ENCODE measurements at places on chromosomes 7 and 10.
A peak's percentile ranks its signal among the peaks of the same experiment; 100 is the strongest.

DNA sequence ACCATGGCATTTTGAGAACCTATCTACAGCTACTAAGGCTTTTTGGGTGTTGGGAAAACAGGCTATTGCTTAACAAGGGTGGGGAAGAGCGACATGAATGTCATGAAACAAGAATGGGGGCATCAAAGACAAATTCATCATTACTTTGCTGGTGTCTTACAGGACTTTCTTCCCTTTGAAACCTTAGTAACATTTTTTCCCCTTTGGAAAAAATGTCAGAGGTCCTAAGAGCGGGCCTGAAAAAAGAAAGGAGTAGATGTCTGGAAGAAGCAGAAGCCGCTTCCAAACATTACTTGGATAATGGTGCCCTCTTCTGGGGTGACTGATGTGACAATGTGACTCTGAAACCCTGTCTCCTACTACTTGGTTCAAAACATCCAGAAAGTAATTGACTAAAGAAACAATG, 3.8 kb upstream of the DDX50 start:
- DNase-seq, result peak; percentile 84

- no peak for DNase-seq
Observed at GRCh38 chr10:49184642-49185111, 3.5 kb downstream of the TMEM273 start.

DNA sequence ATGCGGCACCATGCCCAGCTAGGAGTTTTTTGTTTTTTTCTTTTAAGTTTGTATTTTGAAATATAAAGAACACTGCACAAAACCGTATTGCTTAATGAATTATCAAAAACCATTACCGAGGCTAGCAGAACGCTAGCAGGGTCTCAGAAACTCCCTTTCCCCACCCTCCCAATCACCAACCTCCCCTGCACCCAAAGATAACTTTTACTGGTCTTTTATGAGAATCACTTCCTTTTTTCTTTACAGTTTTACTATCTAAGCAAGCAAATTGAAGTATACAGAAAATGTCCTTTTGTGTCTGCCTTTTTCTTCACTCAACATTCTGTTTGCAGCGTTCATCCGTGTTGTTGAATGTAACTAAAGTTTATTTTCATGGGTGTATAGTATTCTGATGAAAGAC, 13.4 kb downstream of the HIP1 start:
- no peak for DNase-seq

GRCh38 chr10:125163803-125164202, 3.4 kb upstream of the CTBP2 start:
- DNase-seq, result no peak

DNA sequence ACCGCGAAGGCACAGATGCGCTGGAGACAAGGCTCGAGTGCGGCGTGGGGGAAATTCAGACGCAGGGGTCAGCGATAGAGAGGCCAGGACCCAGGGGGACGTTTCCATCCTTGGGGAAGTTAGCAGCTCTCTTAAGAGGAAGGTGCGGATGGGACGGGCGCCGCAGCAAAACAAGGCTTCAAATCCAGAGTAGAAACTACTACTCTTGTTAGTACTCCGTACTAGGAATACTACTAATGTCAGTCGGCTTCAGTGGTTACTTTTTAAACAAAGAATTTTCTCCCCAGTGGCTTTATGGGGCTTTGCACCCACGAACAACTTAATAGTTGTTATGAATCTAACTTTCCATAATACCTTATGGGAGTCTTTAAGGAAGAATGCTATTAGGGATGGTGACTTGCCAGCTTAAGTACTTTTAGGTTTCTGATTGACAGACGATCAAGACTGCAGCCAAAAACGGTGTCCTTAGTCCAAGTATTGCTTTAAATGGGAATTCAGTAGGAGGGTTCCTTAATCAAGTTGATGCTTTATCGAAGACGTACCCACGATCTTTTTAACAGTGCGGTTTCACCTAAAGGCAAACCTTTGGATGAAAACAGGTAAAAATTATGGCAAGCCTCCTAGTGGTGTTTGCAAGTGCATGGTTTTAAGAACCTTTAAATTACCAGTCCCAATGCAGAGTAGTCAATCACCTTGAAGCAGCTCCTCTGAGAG, 812 bp upstream of the IDE start:
- DNase-seq, result peak; percentile 65

GRCh38 chr7:51324206-51324898, 7.7 kb upstream of the COBL start:
- DNase-seq, result no peak

DNA sequence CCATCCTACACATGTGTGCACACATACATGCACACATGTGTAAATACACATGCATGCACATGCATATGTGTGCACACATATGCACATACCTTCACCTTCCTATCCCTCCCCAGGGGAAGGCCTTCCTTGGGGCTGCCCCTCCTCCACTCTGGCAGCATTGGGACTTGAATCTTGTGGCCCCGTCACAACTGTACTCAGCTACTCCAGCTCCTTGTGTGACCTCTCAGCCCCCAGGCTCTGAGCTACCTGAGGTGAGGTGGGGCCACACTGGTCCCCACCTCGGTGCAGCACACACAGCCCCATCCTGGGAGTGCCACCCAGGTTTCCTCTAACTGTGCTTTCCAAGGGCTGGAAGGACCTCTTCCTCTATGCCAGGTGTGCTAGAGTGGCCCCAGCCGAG, 116.0 kb downstream of the LHPP start:
- DNase-seq, result no peak

GRCh38 chr10:86203162-86203905, 163.3 kb downstream of the GRID1 start:
- DNase-seq, result peak; percentile 2

DNA sequence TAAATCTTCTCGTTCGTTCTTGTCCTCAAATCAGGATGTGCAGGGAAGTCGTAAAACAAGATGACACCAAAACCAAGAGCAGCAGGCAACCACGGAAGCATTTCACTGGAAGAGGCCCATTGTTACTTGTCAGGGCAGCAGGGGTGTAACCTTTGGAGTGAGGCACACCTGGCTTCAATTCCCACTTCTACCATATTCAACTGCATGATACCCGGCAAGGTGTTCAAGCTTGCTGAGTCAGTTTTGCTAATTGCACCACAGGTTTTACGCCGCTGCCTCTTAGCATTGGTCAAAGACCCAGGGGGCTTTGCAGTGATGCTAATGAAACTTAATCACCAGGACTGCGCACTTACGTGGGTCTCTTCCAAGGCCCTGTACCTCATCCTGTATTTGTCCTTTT, 50.0 kb upstream of the PTER start:
- DNase-seq, result no peak

- no peak for DNase-seq
Observed at GRCh38 chr10:44395902-44396670, 11.2 kb upstream of the CXCL12 start.

- DNase-seq, result no peak
Observed at GRCh38 chr10:78925275-78925674, 143.5 kb upstream of the ZMIZ1 start.

GRCh38 chr7:21429021-21429420, 1.1 kb downstream of the SP4 start:
- peak; percentile 1 for DNase-seq

GRCh38 chr10:62818426-62819011, 2.4 kb upstream of the EGR2 start:
- no peak for DNase-seq

GRCh38 chr7:90856351-90857070, 260.4 kb downstream of the CDK14 start:
- DNase-seq, result no peak

- no peak for DNase-seq
Observed at GRCh38 chr10:54666192-54666591, 134.8 kb downstream of the PCDH15 start.

DNA sequence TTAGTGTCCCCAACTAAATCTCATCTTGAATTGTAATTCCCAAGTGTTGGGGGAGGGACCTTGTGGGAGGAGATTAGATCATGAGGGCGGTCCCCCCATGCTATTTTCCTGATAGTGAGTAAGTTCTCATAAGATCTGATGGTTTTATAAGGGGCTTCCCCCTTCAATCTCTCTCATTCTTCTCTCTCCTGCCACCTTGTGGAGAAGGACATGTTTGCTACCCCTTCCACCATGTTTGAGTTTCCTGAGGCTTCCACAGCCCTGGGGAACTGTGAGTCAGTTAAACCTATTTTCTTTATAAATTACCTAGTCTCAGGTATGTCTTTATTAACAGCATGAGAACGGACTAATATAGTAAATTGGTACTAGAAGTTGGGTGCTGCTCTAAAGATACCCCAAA, 365.6 kb downstream of the ANKRD7 start:
- no peak for DNase-seq

DNA sequence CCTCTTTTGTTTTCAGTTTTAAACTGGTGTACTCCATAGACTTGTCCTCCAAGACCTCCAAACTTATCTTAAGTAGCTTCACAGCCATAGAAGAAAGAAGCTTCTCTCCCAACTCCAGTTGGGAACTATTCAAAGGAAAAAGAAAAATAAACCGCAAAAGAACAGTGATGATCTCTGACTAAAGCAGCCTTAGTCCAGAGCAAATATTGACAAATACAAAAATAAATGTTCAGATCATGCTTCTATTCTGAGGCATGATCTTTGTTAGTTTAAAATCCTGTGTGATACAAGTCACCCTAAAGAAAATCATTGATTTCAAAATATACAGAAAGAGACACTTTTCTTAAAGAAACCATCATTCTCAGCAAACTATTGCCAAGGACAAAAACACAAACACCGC, 373.0 kb upstream of the SMIM30 start:
- DNase-seq, result no peak

- no peak for DNase-seq
Observed at GRCh38 chr7:20700453-20701227, 85.2 kb downstream of the ABCB5 start.

DNA sequence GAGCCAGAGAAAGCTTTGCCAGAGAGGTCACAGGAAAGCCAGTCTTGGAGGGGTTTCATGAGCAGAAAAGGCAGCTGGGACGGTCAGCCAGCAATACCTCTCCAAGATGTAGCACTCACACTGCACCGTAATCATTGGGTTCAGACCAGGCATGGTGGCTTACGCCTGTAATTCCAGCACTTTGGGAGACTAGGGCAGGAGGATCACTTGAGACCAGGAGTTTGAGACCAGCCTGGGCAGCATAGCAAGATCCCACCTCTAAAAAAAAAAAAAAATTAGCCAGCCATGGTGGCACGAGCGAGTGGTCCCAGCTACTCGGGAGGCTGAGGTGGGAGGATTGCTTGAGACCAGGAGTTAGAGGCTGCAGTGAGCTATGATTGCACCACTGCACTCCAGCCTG, 90.2 kb upstream of the CUX1 start:
- DNase-seq, result no peak

DNA sequence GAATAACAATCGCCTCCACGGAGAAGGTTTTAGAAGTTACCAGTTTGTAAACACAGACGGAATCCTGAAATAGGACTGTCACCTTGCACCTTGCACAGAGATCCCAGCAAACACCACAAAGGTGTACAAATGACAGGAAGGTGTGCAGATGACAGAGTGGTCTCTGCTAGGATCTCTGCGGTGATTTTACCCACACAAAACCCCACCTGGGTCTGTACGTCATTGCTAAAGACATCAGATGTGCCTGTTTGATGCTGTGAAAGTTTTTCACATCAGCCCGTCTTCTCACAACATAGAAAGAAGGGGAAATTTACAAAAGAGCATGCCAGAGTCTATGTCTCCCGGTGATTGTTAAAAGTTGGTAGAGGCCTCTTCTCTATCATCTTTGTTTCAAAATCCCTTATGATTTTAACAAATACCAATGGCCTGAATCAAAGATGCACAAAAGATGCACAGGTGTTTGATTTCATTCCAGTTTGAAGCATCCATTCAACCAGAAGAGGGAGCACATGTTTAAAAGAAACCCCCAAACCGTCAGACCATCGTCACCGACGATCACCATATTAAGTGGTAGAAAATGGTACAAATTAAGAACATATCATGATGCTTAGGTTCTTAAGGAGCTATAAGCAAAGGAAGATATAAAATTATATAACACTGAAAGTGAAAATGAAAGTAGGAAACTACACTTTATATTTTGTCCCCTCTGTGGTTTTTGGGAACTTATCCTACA, 576.5 kb downstream of the PTPRN2 start:
- DNase-seq, result no peak

GRCh38 chr10:88764110-88764509, 4.3 kb downstream of the LIPN start:
- DNase-seq, result no peak

GRCh38 chr7:155189590-155189989, 108.1 kb upstream of the INSIG1 start:
- DNase-seq, result no peak

DNA sequence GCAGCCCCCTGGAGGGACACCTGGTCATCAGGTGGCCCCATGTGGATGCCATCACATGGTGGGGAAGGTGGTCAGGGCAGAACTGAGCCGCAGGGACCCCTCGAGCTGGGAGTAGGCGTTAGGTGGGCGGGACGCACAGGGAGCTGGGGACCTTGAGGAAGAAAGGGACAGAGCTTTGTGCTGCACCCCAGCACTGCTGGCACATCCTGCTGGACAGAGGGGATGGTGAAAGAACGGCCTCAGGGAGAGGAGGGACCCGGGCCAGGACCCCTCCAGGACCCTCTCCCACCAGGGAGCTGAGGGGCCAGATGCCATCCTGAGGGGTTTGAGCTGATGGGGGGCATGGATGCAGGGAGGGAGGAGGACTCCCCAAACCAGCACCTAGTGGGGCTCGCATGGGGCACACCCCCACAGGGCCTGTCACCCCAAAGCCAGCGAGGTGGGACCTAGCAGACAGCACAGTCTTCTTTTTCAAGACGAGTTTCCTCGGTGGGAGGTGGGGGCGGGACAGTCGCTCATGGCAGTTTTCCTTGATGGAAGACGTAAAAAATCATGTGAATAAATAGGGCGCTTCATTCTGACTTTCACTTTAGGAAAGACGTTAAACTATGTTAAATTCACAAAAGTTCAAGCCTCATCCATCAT, 43.3 kb downstream of the STK32C start:
- no peak for DNase-seq

GRCh38 chr10:28094121-28094520, 95.2 kb upstream of the ODAD2 start:
- DNase-seq, result no peak

DNA sequence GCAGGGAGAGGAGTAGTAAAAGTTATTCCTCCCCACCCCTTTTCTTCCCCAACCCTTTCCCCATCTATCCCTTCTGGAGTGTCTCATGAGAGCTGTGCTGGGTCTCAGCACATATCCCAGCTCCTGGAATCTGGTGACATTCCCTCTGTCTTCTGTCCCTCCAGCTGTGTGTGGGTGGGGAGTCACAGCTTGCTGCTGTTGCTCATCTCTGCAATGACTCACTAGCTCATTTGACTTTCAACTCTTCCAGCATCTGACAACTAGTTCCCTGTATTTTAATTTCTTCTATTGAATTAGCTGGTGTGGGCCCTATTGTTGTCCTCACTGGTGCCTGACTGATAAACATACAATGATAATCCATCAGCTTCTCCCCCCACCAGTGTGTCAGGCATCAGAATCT, 198.9 kb upstream of the AUTS2 start:
- DNase-seq, result no peak
